CD4-positive, alpha-beta T cell treated with Interleukin-4 for 4 hours (primary cell): ENCODE measurements at places on chromosomes 3 and 15.

DNA sequence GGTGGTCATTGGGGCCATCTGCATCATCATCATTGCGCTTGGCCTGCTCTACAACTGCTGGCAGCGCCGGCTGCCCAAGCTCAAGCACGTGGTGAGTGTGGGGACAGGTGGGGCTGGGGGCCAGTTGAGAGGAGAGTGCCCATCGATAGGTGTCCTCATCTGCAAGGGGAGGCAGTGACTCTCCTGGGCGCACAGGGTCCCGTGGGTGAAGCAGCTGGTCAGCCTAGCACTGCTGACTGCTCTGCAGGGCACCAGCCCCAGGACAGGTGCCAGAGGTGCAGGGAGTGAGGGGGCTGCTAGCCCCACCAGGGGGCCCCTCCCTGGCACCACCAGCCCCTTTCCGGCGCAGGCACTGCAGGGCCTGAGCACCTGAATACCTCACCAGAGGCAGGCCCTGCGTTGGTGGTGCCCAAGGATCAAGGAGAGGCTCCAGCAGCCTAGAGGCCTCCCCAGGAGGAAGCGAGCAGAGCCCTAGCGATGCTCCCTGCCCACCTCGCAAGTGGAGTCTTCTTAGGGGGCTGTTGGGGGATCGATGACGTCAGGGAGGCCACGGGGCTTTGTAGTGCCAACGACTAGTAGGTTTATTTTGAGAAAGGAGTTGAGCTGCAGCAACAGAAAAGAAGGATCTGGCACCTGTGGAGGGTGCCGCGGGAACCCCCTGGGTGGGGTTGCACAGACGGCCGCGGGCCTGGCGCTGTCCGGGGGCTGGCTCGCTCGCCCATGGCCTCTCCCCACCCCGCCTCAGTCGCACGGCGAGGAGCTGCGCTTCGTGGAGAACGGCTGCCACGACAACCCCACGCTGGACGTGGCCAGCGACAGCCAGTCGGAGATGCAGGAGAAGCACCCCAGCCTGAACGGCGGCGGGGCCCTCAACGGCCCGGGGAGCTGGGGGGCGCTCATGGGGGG lies 976 bp upstream of the ABTB1 start:
- DNase-seq, result peak; percentile 7

DNA sequence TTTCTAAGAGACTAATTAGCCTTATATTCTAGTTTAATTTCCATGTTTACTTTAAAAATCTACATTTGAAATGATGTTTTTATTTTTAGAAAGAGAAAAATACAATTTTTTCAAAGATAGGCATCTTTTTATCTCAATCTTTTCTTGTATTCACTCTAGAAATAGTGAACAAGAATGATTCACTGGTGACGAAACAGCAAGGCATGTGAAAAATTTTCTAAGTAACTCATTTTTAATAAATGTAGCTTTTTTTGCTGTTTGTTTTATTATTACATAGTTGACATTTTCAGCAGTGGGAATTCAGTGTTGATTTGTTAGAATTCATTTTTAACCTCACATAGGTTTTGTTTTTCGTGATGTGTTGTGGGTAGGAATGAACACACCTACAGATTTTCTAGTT lies 1226.4 kb downstream of the NSUN3 start:
- no peak for DNase-seq

DNA sequence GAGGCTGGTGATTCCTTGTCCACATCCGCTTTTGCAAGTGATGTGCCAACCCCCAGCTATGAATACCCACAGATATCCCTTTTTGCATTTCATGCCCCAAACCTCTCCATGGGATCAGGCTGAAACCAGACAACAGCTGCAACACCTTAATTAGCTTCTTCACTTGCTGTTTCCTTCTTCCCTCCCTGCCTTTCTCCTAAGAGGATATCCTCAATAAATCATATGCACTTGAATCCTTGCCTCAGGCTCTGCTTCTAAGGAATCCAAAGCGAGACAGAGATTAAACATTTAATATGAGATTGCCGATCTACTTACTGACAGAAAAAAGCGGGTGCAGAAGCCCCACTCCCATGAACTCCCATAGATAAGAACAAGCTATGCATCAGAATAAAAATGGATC lies 138.1 kb downstream of the CNTN6 start:
- DNase-seq, result no peak

DNA sequence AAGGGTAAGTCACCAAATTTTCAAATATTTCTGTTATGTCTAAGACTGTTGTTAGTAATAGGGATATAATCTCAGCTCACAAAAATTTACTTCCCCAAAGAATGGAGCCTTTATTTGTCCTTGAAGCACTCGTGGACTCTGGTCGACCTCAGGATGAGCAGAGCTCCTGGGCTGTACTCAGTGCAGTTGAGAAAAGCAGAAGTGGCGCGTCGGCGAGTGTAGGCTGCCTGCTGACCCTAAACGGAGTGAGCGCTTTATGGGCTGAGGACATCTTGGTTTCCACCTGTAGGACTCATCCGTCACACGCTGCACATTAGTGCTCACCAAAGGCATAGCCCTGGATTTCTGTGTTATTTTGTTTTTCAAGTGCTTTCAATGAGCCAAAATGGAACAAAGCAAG lies 11.0 kb downstream of the GABRA5 start:
- no peak for DNase-seq

GRCh38 chr3:71831599-71831998 lies 46.7 kb upstream of the PROK2 start:
- DNase-seq, result no peak

GRCh38 chr15:40985541-40986330 lies 32.5 kb downstream of the CHAC1 start:
- DNase-seq, result no peak

- DNase-seq, result no peak
These were observed 481.7 kb downstream of the ZPLD1 start for GRCh38 chr3:102916532-102916931.

DNA sequence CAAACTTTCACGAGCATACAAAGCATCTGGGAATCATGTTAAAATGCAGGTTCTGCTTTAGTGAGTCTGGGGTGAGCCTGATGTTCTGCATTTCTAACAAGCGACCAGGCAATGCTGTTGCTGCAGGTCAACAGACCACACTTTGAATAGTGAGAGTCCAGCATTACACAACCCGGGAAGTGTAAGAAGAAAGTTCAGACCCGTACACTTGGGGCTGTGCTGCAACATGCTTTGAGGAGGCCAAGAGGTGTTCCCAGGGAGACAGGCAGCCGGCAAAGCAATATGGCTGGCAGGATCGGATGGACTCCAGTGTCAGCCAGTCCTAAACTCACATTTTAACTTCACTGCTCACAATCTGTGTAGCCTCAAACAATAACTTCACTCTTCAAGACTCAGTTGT lies 134.2 kb downstream of the LIPC start:
- DNase-seq, result no peak

GRCh38 chr15:85494048-85494777 lies 113.8 kb downstream of the AKAP13 start:
- no peak for DNase-seq

DNA sequence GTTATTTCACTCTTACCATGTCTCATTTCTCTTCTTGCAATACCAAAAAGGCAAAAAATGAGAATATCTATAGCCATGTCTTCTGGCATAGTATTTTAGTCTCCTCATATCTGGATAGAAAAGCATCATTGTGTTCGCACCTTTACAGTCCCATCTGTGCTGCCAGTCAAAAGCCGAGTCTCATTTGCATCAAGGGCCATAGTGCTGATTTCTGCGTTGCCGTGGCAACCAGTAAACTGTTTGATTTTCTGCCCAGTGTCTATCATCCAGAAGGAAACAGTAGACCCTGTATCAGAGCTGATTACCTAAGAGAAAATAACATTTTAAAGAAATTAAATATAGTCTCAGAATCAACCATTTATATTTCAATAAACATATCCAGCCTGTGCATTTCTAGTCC lies 86.1 kb upstream of the SERPINI2 start:
- no peak for DNase-seq
